Activated naive CD4-positive, alpha-beta T cell treated with anti-CD3 and anti-CD28 coated beads, Interleukin-2, amount 50 U/mL, for 72 hours (primary cell): ENCODE measurements at places on chromosomes 7 and 10. TPM values are rescaled to one million over a fixed set of nuclear protein-coding genes. Genes with fewer than 3 reads are reported as not detected.

Gene CFAP46
- total RNA-seq, result 0.45 TPM

Gene SPACDR
- total RNA-seq, result 9.9 TPM

Gene HABP2
- not detected for total RNA-seq

Gene CDHR1
- 1.1 TPM for total RNA-seq

Gene TDRD1
- total RNA-seq, result 0.31 TPM

Gene FFAR4
- not detected for total RNA-seq

Gene CYP2W1
- not detected for total RNA-seq

Gene OPALIN
- total RNA-seq, result not detected

Gene IKZF1
- 327 TPM for total RNA-seq
